Activated CD8-positive, alpha-beta memory T cell treated with anti-CD3 and anti-CD28 coated beads for 4 hours (primary cell): ENCODE measurements at places on chromosomes 1 and 21.

GRCh38 chr1:99669376-99669775 lies 23.5 kb downstream of the PALMD start:
- no peak for DNase-seq

- no peak for DNase-seq
These were observed 49.6 kb upstream of the KCTD3 start for GRCh38 chr1:215517441-215517891.

- DNase-seq = no peak
These were observed 12.0 kb upstream of the ADORA3 start for GRCh38 chr1:111515291-111516004.

DNA sequence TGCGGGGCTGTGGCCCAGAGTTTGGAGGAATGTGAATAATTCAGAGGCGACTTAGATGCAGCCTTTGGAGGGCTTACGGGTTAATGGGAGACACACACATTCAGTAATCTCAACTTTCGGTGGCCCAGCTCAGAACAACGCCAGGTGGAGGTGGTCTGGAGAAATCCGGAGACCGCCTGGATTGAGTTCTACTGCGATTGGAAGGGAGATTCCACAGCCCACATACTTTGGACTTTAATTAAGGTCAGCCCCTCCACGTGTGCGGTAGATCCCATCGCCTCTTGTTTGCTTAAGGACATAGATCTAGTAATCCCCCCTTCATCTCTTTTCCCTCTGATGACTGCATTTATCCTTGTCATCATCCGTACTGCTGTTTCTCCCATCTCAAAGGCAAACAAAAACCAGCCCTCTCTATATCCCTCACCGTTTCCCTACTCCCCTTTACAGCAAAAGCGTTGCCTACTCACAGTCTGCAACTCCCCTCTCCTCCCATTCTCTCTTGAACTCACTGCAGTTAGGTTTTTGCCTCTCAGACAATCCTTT lies 720 bp upstream of the BSDC1 start:
- DNase-seq = no peak

- DNase-seq = no peak
These were observed 4.4 kb downstream of the TACSTD2 start for GRCh38 chr1:58572690-58573089.

GRCh38 chr1:3454811-3455618 lies 550 bp downstream of the ARHGEF16 start:
- DNase-seq = no peak

DNA sequence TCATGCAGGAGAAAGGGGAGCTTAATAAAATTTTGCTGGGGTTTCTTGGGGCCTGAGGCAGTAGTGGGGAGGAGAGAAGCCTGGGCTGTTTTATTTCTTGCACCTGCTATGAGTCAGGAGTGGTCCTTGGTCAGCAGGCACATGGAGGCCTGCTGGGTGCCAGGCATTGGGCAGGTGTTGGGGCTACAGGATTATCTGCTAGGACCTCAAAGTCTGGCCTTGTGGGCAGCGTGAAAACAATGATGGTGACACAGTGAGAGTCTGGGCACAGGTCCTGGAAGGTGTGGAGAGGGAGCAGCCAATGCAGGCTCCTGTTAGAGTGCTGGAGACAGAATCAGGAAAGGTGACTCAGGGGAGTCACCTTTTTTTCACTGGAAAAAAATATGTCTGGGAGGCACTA lies 17.2 kb downstream of the ROR1 start:
- no peak for DNase-seq

GRCh38 chr1:66140072-66140471 lies 347.4 kb downstream of the PDE4B start:
- DNase-seq = no peak

- DNase-seq = no peak
These were observed 27.1 kb upstream of the KCTD3 start for GRCh38 chr1:215539803-215540570.

DNA sequence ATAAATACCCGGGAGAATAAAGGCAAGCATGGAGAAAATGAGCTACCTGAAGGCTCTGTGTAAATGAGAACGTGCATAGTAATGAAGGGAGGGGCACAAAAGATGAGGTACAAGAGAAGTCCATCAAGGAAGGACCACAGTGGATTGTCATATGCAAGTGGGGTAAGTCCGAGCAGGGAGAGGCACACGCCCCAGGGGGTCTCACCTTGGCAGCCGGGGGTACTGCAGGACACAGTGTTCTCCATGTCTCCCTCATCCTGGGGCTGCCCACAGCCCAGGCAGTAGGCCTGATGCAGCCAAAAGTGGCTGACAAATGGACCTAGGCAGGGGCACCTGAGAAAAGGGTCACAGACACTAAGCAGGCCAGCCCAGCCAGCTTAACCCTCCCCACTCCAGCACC lies 10.0 kb downstream of the DCST2 start:
- no peak for DNase-seq

DNA sequence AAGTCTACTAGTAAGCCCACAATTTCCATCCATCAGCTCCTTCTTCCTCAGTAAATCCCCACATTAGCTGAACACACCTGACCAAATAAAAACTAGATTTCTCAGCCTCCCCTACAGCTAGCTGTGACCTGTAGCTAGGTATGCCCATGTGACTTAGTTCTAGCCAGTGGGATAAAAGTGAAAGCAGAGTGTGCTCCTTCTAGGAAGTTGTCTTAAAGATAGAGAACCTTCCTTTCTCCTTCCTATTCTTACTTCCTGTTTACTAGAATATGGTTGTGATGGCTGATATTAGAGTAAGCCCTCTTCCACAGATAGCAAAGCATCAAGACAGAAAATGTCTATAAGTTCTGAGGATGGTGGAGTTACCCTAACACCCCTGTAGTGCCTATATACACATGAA lies 67.0 kb downstream of the PIK3R3 start:
- no peak for DNase-seq

- DNase-seq = no peak
These were observed 31.5 kb upstream of the TNR start for GRCh38 chr1:175774921-175775320.
